HS-27A (cell line): ENCODE measurements at places on chromosomes 1 and 21.
A peak's percentile ranks its signal among the peaks of the same experiment; 100 is the strongest.

DNA sequence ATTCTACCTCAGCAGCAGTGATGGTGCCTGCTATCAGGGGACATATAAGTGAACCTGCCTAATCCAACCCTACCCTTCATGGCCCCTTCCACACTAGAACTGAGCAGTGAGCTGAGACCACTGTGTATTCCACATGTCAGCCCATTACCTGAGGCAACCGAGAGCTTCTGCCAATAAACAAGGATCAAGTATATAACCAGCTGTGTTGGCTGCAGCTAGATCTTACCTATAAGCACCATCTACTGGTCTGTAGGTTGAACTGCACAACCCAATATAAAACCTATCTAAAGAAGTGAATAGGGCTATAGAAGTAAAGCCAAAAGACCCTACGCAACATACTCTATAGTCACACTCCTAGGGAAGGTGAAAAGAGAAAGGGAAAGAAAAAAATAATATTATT lies 376.9 kb downstream of the HHIPL2 start:
- no peak for DNase-seq

DNA sequence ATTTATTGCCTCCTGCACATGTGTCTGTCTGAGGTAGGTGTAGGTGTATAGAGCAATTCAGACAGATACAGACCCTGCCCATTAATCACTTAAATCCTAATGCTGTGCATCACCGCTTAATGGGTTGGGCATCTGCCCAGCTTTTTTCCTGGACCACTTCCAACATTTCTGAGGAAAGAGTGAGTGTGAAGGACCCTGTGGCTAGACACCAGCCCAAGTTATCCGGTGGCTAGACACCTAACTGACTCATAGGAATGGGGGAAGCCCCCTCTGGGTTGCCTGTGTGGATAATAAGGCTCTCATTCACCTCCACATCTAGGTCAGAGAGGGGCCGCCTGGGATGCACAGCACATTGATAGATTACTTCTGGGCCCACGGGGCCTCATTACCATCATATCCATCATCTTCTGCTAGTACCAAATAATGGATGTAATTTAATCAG lies 121.1 kb upstream of the RAVER2 start:
- DNase-seq: no peak

- peak; percentile 74 for DNase-seq
Measured at GRCh38 chr1:170309389-170310013, 163.7 kb downstream of the NTMT2 start.

GRCh38 chr1:93678946-93679480 lies 2.6 kb downstream of the BCAR3 start:
- DNase-seq: no peak

DNA sequence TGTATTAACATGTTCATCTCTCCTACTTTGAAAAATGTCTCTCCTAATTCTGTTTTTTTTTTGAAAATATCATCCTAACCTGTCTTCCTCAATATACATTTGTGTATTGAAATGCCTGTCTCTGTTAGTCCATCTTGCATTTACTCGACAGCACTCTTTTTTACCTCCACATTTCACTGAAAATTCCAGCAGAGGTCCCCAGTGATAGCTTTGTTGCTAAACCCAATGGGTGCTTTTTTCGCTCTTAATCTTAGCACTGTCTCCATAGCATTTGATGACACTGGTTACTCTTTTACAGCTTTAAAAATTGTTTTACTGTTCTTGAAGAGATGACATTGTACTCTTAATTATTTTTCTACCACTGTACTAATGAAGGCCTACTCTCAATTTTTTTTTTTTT lies 10.8 kb downstream of the OSBPL9 start:
- no peak for DNase-seq

- DNase-seq: no peak
Measured at GRCh38 chr1:209617047-209617673, 33.6 kb downstream of the CAMK1G start.

GRCh38 chr1:203278082-203278884 lies 27.0 kb upstream of the BTG2 start:
- DNase-seq: no peak

GRCh38 chr1:201419746-201420607 lies 1.6 kb downstream of the TNNI1 start:
- DNase-seq: peak; percentile 11

- no peak for DNase-seq
Measured at GRCh38 chr1:214475746-214476145, 75.7 kb downstream of the PTPN14 start.

- DNase-seq: no peak
Measured at GRCh38 chr1:203597331-203598090, 29.1 kb upstream of the ATP2B4 start.

DNA sequence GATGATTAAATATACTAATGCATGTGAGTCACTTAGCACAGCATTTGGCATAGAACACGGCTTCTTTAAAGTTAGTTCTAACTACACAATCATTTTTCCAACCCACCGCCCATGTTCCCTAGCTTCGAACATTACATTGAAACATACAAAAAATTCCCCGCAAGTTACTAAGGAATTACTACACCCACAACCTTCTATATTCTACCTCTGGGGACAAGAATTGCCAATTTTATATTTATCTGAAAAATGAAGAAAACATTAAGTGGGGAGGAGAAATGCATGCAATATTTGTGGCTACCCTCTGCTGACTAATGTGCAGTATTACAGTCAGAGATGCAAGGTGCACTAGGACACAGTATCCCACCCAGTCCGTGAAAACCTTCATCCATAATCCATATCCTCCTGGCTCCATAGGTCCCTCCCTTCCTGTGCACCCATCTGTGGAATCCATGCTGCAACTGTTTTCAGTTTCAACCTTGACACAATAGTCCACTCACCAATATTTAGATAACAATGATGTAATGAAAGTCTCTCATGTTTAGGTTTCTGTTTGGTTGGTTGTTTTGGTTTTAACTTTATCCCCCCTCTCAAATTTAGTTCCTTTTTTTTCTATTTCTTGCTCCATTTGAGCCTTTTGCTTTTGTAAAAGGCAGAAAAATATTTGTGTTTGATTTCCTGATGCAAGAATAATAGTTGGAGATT lies 31.6 kb downstream of the RGS5 start:
- no peak for DNase-seq

DNA sequence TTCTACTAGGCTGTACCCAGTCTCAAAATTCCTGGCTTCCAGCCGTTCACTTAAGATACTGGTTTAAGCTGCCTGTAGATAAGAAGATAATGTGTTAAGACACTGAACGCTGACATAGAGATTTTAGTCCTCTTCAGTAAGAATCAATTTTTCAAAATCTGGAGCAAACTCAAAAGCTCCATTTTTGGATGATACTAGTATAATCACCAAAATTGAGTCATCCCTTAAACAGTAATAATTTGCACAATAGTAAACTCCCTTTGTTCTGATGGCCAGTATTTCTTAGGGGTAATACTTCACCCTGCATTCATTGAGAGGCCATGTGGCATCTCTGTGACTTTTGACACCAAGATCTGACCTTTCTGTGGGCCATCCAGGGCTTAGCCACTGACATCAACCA lies 299.8 kb upstream of the USP25 start:
- DNase-seq: no peak

- DNase-seq: no peak
Measured at GRCh38 chr1:27099135-27099586, 55.8 kb downstream of the SLC9A1 start.

- no peak for DNase-seq
Measured at GRCh38 chr1:244424649-244425334, 26.9 kb downstream of the ADSS2 start.

GRCh38 chr21:39660191-39660980 lies 47.6 kb downstream of the B3GALT5 start:
- peak; percentile 34 for DNase-seq

DNA sequence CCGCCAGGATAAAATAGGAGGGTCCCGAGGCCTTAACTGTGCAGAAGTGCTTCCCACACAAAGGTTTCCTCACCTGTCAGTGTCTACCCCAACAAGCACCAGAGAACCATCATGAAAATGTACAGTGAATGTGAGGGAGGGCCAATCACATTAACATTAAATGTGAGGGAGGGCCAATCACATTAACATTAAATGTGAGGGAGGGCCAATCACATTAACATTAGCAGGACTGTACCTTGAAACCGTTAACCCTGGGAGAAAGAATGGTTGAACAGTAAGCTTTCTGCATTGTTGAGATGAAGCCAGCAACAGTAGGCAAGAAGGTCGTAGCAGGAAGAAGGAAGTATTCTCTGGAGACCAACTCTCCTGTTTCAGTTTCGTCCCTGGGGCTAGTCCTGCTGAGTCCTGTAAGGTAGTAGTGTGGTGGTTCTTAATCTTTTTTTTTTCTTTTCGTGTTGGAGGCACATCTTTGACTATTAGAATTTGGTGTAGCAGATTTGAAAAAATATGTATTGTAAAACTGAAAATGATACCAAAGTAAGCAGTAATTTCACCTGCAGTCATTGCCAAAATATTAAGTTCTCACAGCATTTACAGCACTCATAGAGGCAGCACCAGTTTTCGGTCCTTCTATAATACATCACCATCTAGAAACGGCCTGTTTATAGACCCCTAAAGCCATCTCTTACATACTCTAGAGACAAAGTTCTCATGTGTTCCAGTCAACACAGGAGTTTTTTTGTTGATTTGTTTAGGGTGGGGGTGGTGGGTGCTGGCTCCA lies 98.6 kb upstream of the PPP2R5A start:
- DNase-seq: no peak

DNA sequence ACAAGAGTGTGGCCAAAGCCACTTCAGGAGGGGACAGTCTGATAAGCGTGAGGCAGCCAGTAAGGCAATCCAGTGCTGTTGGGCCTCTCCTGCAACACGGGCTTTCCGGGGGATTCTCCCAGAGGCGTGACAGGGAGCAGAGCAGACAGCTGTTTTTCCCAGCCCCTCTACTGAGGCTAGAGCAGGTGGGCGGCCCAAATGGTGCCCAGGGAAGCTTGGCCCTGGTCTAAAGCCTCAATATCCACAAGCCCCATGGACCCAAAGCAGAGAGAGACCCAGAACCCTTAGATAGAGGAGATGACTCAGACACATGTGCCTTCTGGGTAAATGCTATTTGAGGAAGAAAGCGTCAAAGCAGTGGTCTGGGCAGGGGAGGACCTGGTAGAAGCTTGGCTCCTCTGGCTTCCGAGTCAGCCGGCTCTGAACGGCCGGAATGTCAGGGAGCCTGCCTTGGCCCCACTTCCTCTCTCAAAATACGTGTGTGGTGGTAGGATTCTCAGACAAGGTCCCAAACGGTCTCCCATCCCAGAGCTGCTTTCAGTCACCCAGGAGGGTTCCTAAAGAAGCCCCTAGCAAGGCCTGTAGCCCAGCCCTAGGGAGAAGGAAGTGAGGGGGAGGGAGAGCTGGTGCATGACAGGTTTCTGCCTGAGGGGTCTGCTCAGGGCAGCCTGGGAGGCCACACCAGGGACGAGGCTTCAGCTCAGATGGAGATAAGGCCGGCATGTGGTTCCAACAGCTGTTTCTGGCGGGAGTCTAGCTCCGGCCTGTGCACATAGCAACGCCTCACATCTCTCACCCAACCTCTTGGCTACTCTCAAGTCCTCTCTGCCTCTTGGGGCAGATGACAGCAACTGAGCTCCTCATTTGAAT lies 28.8 kb downstream of the PIK3C2B start:
- no peak for DNase-seq

DNA sequence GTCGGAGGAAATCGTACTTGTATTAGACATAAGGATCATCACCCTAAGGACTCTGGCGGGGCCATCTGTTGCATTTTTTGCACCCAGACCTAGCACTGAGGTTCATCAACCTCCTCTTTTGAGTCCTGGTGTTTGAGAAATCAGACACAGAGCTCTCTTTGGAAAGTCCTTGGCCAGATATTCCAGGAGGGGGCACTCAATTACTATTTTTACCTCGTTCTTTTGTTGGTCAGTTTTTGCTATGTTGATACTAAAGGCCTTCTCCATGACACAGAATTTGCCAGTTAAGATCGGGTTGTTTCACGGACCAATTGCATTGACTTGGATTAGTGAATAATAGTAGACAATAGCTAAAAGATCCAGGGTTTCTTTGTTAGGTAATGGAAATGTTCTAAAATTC lies 711.2 kb downstream of the KCNT2 start:
- no peak for DNase-seq

GRCh38 chr1:2575801-2576663 lies 10.5 kb upstream of the PRXL2B start:
- DNase-seq: no peak

DNA sequence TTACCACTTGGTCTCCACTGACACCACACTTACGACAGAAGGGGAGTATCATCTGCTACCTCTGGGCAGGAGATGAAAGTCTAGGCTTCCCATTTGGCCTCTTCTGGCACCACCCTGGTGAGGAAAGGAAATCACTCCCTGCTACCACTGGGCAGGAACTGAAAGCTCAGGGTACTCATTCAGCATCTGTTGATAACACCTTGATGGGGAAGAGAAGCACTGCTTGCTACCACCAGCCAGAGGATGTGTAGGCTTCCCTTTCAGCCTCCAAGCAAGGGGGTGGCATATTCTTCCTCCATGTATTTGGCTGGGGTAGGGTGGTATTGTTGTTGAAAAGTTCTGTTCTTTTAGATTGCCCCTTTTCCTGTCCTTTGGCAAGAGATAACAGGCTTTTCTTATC lies 115.0 kb downstream of the ACBD6 start:
- DNase-seq: no peak

- DNase-seq: peak; percentile 81
Measured at GRCh38 chr1:178530037-178530402, 17.1 kb downstream of the TEX35 start.

DNA sequence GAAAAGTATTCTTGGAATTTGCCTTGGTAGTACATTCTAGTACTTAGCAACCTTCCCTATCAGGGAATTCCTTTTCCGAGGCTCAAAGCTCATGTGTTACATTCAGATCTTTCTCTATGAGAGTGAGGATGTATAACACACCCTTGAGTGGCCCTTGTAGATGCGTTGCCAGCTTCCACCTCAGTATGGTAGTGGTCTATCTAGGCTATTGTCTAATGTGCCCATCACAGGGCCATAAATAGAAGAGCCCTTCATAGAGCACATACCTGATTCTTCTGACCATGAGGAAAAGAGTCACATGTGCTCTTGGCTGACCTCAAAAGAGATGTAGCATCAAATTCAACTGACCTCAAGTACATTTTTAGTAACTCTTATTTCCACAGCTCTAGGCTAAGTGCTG lies 14.0 kb upstream of the ZC3H11B start:
- no peak for DNase-seq

- no peak for DNase-seq
Measured at GRCh38 chr1:224710196-224710595, 94.1 kb downstream of the CNIH3 start.

- peak; percentile 95 for DNase-seq
Measured at GRCh38 chr1:206905295-206906164, 8.3 kb downstream of the IL24 start.

DNA sequence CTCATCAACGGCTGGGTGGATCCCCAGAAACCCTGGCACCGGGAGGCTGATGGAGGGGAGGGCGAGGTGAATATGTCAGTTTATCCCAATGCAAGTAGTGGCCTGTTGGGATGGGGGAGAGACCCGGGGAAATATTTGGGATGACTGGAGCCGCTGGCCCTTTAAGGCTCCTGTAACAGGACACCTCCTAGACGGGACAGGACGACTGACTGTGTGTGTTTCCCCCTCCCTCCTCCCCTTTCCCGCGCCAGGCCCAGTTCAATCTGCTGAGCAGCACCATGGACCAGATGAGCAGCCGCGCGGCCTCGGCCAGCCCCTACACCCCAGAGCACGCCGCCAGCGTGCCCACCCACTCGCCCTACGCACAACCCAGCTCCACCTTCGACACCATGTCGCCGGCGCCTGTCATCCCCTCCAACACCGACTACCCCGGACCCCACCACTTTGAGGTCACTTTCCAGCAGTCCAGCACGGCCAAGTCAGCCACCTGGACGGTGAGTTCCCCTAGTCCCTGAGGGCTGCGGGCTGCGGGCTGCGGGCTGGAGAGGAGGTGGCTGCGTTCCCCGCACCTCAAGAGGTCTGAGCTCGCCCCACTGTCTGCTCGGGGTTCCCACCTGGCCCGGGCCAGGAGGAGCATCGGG lies 44.8 kb upstream of the CCDC27 start:
- DNase-seq: no peak

- DNase-seq: no peak
Measured at GRCh38 chr1:185652348-185652747, 81.8 kb upstream of the HMCN1 start.
